ENCODE measurements at places on chromosomes 12 and 14.

DNA sequence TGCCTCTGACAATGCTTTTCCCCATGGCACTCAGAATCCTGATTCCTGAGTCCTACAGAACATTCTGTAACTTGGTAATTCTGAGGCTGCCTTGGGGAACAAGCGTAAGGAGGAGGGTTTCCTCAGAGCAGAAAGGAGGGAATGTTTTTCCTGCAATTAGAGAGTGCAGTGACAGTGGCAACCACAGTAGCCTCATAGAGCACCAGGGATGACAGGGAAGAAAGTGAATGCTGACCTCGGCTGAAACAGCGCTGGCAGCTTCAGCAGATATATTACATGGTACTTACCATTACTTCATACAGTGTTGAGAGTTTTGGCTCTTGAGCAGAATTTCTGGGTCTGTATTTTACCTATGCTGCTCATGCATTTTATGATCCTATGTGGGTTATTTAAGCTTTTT, 757.1 kb downstream of the NRXN3 start:
- DNase-seq, result no peak

- no peak for DNase-seq
These were observed 939.5 kb downstream of the SLC16A7 start for GRCh38 chr12:60535363-60535762.

- DNase-seq, result no peak
These were observed 7.8 kb upstream of the ITGB7 start for GRCh38 chr12:53214687-53215455.

- no peak for DNase-seq
These were observed 3.3 kb downstream of the AKT1 start for GRCh38 chr14:104792101-104792884.

DNA sequence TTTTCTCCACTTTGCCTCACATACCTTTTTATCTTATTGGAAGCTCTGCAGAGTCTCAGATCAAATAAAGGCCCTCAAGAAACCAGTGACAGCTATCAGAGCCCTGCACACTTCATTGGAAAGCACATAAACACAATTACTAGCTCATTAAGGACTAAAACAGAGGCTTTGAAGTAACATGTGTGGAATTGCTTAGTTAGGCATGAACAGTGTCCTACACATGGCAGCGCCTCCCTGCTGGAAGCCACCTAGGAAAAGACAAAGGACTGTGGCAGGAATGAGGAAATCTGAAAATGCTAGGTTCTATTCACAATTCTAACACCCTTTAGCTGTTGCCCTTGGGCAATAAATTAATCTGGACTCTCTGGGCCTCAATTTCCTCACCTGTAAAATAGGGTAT, 89.4 kb downstream of the SUDS3 start:
- DNase-seq, result no peak

DNA sequence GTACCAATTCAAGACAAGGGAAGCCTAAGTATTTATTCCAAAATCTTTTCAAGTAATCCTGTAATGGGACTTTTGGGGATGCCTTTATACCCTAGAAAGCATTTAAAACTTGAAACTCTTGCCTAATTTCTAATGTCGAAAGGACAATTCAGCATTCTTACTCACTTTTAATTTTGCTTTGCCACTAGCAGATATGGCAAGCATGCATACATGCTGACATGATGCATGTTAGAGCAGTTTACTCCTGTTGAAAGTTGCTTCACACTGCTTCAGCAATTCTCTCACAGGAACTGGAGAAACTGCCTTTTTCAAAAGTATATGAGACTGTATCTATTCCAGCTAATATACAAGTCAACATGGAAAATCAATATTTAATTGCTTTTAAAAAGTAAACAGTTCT, 79.9 kb downstream of the TAOK3 start:
- no peak for DNase-seq

- DNase-seq, result peak; percentile 93
These were observed 100.9 kb downstream of the NCOR2 start for GRCh38 chr12:124466216-124467128.

DNA sequence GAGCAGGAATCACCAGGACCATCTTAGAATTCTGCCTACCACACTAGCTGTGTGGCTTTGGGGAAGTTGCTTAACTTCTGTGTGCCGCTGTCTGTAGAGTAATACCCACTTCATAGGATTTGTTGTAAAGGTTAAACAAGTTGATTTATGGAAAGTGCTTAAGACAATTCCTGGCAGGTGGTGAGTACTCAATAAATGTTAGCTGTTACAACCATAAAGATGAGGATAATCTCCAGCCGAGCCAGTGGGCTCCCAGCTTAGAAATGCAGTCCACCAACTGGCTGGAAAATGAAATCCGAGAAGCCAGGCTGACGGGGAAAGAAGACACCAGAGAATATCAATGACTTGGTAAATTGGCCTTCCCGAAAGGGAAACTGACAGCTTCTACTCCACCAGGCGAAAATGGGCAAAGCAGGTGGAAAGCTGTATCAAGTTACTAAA, 173.5 kb downstream of the CHST11 start:
- no peak for DNase-seq

- no peak for DNase-seq
These were observed 12.5 kb upstream of the MTERF2 start for GRCh38 chr12:106999446-106999845.

DNA sequence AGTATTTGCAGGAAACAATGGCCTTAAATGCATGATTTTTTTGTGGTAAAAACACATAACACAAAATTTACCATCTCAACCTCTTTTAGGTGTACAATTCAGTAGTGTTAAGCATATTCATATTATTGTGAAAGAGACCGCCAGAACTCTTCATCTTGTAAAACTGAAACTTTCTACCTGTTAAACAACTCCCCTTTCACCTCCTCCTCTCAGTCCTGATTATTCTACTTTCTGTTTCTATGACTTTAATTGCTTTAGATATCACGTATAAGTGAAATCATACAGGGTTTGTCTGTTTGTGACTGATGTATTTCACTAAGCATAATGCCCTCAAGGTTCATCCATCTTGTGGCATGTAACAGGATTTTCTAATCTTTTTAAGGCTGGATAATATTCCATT, 353.4 kb downstream of the ADAMTS20 start:
- no peak for DNase-seq

GRCh38 chr14:92652413-92653151, 95.8 kb downstream of the LGMN start:
- DNase-seq, result no peak

DNA sequence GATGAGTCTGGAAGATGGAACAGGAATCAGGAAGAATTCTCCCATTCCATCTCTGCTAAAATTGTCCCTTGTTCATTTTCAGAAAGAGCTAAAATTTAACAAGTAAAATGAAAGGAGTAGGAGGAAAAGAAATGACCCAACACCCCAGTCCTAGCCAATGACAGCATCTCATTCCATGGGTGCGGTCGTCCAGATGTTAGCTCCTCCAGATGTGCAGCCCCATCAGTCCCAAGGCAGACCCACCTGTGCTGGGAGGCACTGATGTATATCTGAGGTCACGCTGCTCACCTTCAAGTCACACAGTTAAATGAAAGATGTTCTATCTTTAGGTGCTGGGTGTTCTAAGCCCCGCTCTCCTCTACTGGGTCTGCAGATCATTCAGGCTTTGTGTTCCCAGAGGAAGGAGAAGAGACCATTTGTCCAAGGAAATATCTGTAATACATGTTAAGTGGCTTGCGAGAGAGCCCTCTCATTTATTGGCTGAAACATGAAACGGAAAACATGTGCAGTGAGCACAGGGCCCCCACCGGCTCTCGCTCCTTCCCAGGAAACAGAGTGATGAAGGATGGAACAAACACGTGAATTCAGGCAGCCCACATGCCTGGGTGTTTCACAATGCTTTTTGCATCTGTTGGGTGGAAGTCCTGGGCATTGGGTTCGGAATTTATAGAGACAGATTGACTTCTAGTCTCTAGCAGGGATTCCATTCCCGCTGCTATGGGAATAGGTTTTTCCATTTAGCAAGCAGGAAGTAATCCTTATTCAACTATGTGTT, 294.6 kb downstream of the NUAK1 start:
- no peak for DNase-seq

GRCh38 chr14:71628433-71628832, 303.8 kb upstream of the RGS6 start:
- DNase-seq, result no peak

DNA sequence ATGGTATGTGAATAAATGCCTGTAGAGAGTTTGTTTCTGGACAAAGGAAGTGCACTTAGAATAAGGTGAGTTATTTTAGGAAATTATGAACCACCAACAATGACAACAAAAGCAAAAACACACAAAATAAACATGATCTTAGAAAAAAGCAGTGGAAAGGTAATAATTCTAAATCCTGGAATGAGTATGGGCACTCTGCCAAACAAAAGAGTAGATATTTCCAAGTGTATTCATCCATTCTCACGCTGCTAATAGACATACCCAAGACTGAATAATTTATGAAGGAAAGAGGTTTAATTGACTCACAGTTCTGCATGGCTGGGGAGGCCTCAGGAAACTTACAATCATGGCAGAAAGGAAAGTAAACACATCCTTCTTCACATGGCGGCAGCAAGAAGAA, 269.3 kb upstream of the NPAS3 start:
- no peak for DNase-seq

DNA sequence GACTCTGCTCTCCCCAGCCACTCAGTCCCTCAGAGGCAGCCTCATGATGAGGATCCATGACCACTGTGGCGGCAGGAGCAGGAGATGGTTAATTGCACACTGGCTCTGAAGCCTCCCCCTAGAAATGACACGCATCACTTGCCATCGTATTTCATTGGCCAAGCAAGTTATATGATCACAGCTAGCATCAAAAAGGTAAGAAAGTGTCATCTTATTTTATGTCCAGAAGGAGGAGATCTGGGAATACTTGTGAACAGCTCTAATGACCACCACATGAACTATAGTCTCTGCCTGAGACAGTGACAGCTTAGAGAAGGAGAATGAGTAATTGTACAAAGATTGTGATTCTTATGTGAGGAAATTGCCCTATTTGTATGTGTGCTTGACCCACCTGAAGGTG, 363.4 kb downstream of the NUAK1 start:
- no peak for DNase-seq

DNA sequence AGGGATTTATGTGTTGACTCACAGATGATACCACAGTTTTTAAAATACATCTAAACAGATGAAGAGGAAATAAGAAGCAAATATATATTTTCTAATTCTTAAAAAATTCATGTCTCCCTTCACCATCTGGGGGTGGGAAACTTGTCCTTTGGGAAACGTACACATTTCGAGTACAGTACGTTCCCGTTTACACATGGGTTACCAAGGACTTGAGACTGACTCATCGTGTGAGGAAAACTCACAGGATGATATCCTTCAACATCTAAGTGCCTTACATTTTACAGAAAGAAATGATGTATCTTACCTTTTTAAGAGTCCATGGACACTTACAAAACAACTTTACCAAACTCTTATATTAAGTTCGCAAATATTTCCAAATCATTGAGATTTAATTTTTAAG, 16.0 kb upstream of the FBLN5 start:
- no peak for DNase-seq

DNA sequence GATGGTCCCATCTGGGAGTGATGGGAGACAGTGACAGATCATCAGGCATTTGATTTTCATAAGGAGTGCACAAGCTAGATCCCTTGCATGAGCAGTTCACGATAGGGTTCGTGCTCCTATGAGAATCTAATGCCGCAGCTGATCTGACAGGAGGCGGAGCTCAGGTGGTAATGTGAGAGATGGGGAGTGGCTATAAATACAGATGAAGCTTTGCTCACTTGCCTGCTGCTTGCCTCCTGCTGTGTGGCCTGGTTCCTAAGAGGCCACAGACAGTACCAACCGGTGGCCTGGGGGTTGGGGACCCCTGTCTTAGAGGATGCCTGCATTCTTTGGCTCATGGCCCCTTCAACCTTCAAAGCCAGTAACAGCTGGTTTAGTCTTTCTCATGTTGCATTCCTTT, 130.3 kb downstream of the PTPN11 start:
- DNase-seq, result no peak

GRCh38 chr12:118650586-118650960, 274.2 kb downstream of the SUDS3 start:
- no peak for DNase-seq

- no peak for DNase-seq
These were observed 2.0 kb upstream of the CLEC6A start for GRCh38 chr12:8453796-8454195.

- no peak for DNase-seq
These were observed 50.9 kb upstream of the PKP2 start for GRCh38 chr12:32947206-32948067.

DNA sequence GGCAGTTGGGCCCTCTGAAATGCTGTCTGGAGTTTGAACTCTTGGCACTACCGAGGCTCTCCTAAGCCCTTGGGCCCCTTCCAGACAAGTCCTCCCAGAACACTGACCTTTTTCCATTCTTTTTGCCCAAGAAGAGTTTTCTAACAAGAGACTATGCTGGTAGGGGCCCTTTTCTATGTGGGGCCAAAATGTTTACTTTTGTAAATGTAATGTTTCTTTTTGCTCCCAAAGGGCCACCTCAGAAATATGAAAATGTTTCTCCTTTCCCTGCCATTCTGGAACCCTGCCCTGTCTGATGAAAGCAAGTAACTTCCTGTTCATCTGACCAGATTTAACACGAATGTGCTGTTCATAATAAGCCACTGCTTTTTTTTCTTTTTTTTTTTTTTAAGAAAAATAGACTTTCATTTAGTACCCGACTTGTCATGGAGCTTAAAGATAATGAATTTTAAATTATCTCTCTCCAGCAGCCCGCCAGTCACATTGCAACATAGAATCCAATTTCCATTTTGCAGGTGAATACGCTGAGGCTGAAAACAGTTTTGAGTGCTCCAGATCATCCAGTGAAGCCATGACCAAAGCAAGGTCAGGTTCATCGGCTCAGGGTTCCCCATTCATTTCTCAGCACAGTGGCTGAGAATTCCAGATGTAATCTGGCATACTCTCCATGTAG, 169.9 kb downstream of the DPF3 start:
- no peak for DNase-seq

- no peak for DNase-seq
These were observed 11.5 kb upstream of the TDRD9 start for GRCh38 chr14:103916636-103917262.

GRCh38 chr12:51005671-51006070, 20.5 kb downstream of the SLC11A2 start:
- no peak for DNase-seq

DNA sequence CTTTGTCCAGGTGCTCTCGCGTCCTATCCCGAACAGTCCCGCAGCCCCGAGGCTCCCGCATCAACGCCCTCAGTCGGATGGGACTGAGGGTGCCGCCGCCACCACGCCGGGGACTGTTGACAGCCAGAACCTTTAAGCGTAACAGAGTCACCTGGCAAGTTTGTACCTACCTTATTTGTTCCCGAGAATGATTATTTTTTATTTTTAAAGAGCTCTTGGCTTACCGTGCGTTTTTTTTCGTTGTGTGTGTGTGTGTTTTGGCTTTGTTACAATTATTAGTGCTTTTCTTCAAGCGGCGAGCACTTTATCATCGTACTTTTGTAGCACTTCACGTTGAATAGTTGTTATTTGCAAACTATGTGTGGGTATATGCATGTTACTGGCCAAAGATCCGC, 463 bp downstream of the COA8 start:
- DNase-seq, result no peak
